ENCODE measurements at places on chromosomes 5 and 9.
A peak's percentile ranks its signal among the peaks of the same experiment; 100 is the strongest.

DNA sequence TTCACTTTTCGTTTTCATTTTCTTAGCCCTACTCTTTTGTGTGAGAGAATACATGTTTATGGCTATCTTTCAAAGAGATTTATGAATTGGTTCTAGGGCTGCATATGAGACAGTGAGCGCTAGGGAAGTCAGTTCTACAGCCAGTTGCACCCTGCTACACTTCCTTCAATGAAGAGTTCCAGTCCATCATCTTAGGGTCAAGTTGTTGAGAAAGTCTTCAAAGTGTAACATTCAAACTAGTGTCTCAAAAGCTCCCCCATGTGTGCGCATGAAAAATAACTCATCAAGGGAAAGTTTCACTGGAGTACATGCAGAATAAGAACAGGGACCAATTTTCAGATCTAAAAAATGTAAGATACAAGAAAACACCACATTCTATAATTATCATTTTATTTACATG, 317.2 kb downstream of the DEPDC1B start:
- no peak for DNase-seq

GRCh38 chr5:72108202-72109061, 1.2 kb downstream of the MAP1B start:
- DNase-seq = peak; percentile 58

- no peak for DNase-seq
Measured at GRCh38 chr5:63121471-63121870, 542.9 kb downstream of the LRRC70 start.

GRCh38 chr5:3190930-3191329, 404.7 kb upstream of the IRX1 start:
- DNase-seq = no peak

- DNase-seq = peak; percentile 81
Measured at GRCh38 chr5:172932313-172933017, 26.8 kb upstream of the RPL26L1 start.

GRCh38 chr9:84385386-84386040, 45.0 kb upstream of the SLC28A3 start:
- DNase-seq = no peak

- DNase-seq = no peak
Measured at GRCh38 chr9:703392-703791, 138.1 kb upstream of the DMRT1 start.

GRCh38 chr9:97710356-97711222, 13.4 kb upstream of the XPA start:
- DNase-seq = no peak
